Cardiac fibroblast (primary cell): ENCODE measurements at places on chromosomes 2 and 18.

GRCh38 chr18:2846636-2847316, at the start of gene EMILIN2:
Gene EMILIN2, plus strand, starts transcription at chr18:2847006. Its CDS starts 183 bp downstream, at chr18:2847189.
- peak; percentile 35 for DNase-seq

DNA sequence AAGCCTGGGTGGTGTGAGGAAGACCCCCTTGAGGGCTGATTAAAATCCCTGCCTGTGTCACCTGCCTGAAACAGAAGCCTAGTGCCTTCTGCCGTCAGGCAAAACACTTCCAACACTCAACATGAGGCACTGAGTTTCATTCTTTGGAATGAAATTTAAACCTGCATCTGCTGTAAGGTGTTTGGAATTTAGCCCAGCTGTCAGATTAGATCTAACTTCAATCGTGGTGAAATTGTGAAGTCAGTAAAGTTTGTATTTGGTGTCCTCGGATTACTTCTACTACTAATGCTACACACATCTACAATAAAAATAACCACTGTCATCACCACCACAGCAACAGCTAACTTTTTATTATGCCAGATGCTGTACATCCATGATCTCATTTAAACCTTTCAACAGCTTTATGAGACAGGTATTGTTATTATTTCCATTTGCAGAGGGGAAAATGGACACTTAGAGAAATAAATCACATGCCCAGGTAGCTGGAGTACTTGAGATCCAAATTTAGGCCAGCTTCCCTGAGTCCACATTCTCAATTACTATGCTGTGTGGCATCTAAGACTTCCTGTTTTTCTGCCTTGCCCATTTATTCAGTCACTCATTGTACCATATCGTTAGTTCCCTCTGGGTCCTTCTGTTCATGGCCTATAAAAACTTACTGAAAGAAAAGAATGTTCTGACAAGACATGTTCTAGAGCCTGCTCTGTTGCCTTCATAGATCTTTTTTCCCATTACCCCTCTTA, 98.2 kb upstream of the GCFC2 start:
- DNase-seq: no peak

DNA sequence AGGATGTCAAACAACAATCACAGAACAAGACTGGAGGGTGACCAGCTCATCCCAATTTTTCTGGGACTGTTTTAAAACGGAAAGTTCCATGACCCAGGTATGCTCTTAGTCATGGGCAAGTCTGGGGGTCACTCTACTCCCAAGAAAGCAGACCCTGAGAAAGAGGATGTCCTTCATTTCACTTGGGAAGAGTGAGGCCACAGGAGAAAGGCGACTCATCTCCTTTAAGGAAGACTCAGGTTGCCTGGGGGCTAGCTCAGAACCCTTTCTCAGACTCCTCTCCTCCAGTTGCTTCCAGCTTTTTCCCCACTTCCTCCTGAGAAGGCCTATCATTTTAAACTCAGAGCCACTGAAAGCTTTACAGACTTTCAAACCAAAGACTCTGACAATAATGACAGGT, 9.3 kb downstream of the RNF152 start:
- no peak for DNase-seq

DNA sequence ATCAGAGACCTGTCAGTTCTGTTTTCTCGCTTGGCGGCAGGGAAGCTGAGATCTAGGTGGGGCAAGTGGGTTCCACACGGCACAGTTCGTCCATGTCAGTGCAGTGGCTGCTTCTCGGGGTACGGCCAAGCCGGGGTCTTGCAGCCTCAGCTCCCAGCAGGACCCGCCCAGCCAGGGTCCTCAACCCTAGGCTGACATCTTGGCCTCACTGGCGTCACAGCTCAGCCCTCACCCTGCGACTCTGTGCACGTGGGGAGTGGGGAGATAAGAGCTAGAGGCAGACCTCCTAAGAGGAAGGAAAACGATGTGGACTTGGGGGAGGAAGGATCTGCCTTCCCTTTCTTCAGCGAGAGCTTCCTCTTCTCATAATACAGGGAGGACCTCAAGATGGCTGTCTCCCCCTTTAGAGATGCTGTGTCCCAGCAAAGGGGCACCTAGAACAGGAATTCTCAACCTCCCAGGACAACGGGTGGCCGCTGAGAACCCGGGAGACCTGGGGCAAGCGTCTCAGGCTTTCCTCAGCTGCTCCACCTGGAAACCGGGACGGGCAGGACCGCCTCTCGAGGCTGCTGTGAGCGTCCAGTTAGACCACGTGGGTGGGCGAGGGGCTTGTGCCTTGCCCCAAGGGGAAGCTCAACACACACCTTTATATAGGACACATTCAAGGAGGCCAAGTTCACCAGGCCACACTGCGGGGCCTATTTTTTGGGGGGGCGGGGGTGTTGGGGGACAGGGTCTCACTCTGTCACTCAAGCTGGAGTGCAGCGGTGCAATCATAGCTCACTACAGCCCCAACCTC, 23.5 kb upstream of the KLF11 start:
- DNase-seq: no peak

- DNase-seq: no peak
Measured at GRCh38 chr2:218296847-218297246, 4.5 kb upstream of the TMBIM1 start.

- DNase-seq: peak; percentile 2
Measured at GRCh38 chr2:16281451-16282335, 341.3 kb downstream of the MYCN start.

- no peak for DNase-seq
Measured at GRCh38 chr18:37254973-37255372, 310.6 kb downstream of the CELF4 start.
